ENCODE measurements at places on chromosomes 11 and 22.

GRCh38 chr22:46598737-46599424, 21.3 kb upstream of the GRAMD4 start:
- DNase-seq, result no peak

DNA sequence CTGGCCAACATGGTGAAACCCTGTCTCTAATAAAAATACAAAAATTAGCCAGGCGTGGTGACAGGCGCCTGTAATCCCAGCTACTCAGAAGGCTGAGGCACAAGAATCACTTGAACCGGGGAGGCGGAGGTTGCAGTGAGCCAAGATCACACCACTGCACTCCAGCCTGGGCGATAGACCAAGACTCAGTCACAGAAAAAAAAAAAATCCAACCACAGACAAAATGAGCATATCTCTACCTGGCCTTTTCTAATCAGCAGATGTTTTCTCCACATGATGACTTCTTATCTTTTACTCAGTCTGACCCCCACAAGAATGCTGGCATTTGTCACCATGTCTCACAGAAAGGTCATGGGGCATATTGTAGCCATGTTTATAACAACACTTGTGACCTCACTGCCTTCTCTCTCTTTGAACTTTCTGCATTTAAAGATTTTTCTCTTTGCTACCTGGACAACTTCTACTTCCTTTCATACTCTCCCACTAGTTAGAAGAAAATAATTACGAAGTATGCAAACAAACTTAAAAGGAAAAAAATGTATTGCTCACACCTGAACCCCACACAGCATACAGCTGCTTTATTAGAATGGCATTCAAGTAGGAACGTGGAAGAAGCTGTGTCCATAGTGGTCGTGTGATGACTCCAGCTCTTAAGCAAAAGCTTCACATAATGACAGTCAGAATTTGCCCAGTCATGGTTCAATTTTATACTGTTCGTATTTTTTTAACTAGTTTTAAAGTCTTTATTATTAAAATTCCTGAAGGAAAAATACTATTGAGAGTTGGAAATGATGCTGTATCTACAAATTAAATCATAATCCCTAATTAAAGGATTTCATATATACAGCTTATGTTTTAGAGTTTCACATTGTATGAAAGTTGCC, 65.4 kb downstream of the ZC3H12C start:
- no peak for DNase-seq

DNA sequence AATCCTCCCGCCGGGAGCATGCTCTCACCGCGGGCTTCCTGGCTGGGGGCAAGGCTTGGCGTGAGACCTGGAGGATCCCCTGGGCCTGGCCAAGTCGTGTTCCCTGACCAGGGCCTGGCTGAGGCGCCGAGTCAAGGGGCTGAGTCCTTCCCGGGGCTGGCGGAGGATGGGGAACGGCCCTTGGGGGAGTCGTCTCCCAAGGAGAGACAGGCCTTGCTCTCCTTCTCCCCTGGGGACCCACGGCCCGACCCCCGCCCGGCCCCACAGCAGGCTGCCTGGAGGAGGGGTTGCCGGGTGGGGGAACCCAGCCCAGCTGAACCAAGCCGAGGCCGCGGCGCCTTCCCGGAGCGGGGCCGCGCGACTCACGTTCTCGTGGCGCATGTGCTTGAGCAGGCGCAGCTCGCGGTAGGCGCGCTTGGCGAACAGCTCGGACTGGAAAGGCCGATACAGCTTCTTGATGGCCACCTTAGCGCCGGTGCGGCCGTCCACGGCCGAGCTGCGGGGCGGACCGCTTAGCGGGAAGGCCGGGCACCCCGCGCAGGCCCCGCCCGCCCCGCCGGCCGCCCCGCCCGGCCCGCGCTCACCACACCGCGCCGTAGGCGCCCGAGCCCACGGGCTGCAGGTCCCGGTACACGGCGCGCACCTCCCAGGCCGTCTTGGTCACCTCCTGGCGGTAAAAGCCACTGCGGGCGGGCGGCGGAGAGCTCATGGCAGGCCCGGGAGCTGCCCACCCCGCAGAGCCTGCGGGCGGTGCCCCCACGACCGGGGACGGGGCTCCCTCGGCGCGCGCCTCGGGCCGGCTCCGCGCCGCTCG, 475 bp downstream of the MAPK12 start:
- DNase-seq, result no peak

- no peak for DNase-seq
Measured at GRCh38 chr11:67507242-67507863, 609 bp downstream of the CDK2AP2 start.

DNA sequence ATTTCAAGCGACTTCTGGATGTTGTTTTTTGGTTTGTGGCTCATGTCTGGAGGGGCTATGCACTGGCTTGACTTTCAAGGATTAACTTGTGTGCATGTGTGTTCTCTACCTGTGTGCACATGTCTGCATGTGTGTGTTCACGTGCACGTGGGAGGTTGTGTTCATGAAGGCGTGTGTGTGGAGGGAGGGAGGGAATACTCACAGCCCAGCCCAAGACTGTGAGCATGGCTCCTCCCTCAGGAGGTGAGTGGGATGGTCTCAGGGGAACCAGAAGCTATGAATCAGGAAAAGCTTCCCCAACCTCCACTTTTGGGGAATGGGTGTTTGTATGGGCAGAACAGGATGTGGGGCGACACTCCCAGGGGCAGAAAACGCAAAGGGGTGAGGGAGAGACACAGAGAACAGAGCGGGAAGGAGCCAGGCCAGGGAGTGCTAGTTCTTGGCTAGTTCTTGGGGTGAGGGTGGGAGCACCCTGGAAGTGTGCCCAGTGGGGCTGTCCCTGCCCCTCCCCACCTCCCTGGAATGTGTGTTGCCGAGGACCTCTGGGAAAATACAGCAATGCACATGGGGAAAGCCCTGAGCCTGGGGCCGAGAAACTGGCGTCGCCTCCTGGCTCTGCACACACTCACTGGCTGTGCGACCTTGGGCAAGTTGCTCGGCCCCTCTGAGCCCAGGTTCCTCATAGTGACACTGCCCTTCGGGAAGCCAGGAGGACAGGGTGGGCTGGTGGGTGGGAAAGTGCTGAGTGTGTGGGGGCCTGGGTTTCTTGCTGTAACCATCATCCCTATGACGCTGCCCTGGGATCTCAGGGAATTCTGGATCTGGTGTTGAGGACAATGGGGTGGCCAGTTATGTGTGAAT, 16.9 kb upstream of the ALX4 start:
- DNase-seq, result no peak

DNA sequence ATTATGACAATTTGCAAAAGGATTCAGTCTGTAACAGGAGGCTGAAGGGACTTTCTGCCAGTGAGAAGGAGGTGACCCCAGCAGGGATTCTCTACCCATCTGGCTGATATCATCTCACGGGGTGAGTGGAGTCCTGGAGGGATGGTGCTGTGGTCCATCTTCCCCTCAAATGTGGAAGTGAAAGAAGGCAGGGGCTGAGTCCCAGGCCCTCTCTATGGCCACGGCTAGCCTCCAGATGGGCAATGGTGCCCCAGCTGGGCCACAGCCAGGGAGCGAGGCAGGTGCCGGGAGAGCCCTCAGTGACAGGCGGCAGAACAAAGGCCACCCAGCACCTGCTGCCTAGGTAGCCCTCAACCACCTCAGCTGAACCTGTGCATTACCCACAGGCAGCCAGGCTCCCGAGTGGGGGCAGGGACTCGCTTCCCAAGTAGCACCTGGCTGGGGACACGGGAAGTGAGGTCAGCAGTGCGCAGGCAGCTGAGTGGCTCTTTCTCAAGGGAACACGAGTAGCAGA, 6.7 kb downstream of the NECTIN1 start:
- DNase-seq, result no peak

GRCh38 chr11:5663511-5663910, 21.4 kb downstream of the TRIM5 start:
- DNase-seq, result no peak

- DNase-seq, result no peak
Measured at GRCh38 chr11:45078236-45079074, 68.0 kb upstream of the PRDM11 start.

DNA sequence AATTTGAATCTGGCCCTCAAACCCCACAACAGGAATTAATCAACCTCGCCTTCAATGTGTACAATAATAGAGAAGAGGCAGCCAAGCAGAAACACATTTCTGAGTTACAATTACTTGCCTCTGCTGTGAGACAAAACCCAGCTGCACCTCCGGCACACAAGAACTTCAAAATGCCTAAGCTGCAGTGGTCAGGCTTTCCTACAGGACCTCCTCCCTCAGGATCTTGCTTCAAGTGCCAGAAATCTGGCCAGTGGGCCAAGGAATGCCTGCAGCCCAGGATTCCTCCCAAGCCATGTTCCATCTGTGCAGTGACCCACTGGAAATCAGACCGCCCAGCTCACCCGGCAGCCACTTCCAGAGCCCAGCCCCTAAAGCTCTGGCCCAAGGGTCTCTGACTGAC, 3.4 kb upstream of the NDUFC2 start:
- DNase-seq, result no peak

GRCh38 chr11:124301548-124301947, 12.2 kb downstream of the OR8D1 start:
- DNase-seq, result peak; percentile 29

- DNase-seq, result peak; percentile 81
Measured at GRCh38 chr11:132685174-132685611, 847.1 kb downstream of the OPCML start.
